ENCODE measurements at places on chromosomes 6 and 20.

GRCh38 chr20:6623989-6624388, 143.5 kb upstream of the BMP2 start:
- no peak for DNase-seq

GRCh38 chr6:118645395-118645794, 6.0 kb downstream of the CEP85L start:
- no peak for DNase-seq

GRCh38 chr6:7389162-7389450, 436 bp downstream of the CAGE1 start:
- DNase-seq = no peak

DNA sequence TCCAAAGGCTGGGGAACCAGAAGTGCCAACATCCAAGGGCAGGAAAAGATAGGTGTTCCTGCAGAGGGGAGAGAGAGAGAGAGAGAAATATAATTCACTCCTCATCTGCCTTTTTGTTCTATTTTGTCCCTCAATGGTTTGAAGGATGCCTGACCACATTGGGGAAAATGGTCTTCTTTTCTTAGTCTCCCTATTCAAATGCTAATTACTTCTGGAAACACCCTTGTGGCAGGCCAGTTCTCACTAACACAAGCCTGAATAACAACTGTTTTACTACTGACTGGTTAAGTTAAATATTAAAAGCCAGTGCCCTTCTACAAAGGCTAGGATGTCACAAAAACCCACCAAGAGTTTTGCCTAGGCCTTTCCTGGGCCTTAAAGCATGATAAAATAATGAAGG, 425.4 kb upstream of the HTR1E start:
- DNase-seq = no peak

- no peak for DNase-seq
Measured at GRCh38 chr6:106249658-106250057, 75.9 kb downstream of the ATG5 start.

- DNase-seq = no peak
Measured at GRCh38 chr6:32267035-32267434, 43.2 kb upstream of the NOTCH4 start.

DNA sequence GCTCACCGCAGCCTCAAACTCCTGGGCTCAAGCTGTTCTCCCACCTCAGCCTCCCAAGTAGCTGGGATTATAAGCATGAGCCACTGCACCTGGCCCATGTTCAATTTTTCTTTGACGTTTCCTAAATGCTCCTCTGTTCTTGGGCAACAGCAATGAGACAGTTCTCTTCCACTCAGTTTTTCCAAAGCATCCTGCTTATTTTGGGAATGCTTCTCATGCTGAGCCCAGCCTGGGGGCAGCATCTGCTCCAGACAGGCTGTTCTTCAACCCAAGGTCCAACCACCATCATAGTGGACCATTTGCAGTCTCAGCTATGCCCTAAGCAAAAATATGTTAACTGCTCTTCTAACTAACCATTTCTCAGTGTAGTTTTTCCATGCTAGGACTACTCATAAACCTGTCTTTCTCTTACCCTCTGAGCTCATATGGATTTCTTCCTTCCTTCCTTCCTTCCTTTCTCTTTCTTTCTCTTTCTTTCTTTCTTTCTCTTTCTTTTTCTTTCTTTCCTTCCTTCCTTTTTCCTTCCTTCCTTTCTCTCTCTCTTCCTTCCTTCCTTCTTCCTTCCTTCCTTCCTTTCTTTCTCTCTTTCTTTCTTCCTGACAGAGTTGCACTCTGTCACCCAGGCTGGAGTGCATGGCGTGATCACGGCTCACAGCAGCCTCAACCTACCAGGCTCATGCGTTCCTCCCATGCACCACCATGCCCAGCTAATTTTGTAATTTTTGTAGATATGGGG, 48.4 kb downstream of the GCNT2 start:
- DNase-seq = no peak

- DNase-seq = no peak
Measured at GRCh38 chr6:157023958-157024357, 246.8 kb downstream of the ARID1B start.

DNA sequence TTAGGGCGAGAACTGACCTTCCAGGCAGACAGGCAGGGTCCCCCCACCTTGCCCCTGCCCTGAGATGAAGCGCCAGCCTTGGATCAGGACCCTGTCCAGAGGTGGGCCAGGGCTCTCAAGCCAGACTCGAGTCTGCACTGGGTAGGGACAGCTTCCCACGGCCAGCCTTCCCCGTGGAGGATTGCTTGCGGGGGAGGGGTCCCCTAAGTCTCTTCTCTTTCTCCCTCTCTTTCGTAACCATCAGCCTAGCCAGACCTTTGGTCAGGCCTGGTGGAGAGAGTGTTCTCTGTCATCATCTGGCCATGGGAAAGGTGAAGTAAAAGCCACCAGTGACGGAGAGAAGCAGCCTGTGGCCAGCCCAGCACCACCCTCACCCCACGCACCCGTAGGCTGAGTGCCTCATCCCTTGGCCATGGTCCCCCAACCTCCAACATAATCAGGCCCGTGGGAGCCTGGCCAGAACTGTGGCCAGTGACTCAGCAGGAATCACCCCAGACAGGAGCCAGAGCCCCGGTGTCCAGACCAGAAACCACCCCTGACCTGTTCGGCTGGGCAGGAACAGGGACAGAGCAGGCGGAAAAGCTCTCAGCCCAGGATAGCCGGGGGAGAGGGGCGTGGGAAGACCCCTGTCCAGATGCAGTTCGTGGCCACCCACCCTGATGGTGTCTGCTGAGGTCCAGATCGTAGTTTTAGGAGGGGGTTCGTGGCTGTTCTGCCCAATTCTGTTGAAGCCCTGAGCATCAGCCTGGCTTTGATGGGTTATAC, 47.1 kb downstream of the SNAI1 start:
- no peak for DNase-seq

DNA sequence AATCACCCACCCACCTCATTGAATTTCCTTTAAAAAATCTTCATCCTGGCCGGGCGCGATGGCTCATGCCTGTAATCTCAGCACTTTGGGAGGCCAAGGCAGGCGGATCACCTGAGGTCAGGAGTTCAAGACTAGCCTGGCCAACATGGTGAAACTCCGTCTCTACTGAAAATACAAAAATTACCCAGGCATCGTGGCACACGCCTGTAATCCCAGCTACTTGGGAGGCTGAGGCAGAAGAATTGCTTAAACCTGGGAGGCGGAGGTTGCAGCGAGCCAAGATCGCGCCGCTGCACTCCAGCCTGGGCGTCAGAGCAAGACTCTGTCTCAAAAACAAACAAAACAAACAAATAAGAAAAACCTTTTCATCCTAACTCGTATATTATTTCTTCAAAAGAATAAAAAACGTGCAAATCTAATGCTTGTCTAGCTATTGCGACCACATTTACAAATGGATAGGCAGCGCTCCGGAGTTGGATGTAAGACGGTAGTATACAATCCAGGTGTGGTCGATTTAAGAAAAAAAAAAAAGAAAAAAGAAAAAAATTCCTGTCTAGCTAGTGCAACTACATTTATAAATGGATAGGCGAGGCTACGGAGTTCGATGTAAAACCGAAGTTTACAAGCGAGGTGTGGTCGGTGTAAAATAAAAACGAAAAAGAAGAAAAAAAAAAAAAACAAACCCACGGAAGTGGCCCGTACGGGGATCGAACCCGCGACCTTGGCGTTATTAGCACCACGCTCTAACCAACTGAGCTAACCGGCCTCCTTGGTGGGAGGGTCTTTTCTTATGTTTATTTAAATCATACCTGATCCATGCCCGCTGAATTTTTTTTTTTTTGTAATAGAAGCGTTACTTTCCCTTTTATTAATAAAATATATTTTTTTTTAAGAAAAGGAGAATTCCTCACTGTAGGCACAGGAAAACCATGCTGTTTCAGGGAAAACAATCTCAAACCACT, 70.7 kb upstream of the PRSS16 start:
- DNase-seq = peak; percentile 82

GRCh38 chr6:32867022-32867477, 13.1 kb downstream of the PSMB9 start:
- no peak for DNase-seq

GRCh38 chr20:47276851-47277534, 79.5 kb downstream of the ZMYND8 start:
- no peak for DNase-seq

GRCh38 chr6:50358113-50358512, 308.4 kb upstream of the DEFB112 start:
- no peak for DNase-seq

DNA sequence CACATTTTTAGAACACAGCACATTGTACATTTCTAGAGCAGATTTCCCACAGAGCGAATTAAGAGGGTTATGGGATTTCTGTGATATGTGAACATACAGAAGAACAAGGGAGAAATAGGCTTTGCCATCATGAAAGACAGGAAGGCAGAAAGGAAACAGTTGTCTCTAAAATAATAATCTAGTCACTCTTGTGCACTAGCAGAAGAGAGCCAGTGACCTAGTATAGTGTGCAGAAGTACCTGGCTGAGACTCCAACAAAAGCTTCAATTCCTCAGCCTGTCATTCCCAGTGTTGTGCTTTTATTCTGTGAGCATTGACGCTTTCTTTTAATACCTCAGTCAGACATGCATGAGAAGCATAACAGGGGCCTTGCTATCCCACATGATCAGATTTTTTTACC, 17.8 kb upstream of the DCBLD1 start:
- no peak for DNase-seq

- DNase-seq = no peak
Measured at GRCh38 chr20:44097521-44098255, 89.3 kb downstream of the JPH2 start.

DNA sequence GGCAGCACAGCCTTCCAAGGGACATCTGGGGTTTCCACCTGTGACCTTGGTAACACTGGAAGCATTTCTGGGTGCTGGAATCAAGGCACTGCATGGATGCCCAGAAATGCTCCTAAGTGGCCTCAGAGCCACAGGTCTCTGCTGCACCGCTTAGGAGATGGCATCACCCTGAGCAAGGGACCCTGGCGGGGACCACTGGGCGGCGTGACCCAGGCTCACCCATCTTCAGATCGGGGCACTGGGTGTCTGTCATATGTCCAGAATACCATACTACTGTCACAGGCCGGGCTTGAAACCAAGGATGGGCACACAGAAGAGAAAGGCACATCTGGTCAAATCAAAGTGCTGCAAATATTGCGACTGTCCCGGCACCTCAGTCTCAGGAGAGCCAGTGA, 45.9 kb downstream of the SSR1 start:
- DNase-seq = no peak

DNA sequence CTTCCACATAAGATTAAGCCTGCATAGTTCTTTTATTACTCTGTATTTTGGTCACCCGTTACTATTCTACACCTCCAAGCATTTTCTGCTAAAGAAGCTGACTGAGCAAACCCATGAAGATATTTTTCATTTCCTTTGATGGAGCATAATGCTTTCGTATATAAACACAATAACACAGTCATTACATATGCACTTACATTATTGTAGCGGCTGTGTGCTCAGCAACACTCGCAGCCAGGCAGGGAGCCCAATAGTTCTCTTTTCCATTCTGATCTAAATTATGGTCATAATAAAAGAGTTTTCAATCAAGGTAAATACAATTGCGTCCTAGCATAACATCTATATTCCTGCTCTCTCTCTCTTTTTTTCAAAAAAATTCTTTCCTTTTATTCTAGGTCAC, 69.6 kb upstream of the TFB1M start:
- DNase-seq = no peak

DNA sequence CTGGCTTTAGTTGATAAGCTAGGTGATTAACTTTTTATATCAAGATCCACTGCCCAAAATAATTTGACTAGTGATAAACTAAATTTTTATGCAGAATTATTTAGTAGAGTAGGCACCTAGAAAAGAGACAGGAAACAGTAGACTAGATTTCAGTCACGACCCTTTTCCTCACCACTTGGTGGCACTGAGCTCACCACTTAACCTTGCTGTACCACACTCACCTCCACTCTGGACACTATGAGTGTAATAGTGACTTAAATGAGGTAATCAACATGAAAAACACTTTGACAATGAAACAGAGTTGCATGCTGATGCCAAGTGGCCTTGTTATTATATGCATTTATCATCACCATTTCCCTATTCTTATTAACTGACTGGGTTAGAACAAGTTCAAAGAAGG, 730.4 kb downstream of the KIF16B start:
- DNase-seq = no peak

DNA sequence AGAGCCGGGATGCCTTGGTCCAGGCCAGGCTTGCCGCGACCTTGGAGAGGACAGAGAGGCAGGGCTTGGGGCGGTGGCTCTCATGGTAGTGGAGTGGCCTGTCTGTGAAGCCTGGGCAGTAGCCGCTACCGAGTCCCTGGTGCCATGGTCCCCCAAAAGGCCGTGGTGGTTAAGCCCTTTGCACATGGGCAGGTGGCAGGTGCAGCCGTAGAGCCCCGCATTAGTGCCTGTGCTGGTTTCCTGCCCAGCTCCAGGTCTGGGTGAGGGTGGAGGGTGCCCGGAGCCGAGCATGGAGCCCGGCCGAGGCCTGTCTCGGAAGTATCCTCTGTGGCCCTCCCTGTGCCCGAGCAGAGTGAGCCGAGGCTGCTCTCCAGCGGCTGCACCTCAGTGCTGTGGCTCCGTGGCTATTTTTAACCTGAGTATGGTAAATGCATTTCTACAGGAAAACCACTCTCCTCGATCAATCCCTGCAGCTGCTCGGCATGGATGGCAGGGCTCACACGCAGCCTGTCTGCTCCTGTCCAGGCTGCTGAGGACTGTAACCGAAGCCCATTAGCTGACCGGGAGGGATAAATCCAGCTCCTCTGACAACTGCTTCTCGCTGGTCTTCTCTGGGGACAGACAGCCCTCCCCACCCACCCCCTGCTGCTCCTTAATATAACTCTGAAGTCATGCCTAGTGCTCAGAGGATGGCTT, 36.3 kb upstream of the GATA5 start:
- DNase-seq = no peak

- no peak for DNase-seq
Measured at GRCh38 chr6:39543095-39543494, 182.1 kb downstream of the KIF6 start.

- no peak for DNase-seq
Measured at GRCh38 chr6:31243508-31243907, 28.4 kb downstream of the HLA-C start.

DNA sequence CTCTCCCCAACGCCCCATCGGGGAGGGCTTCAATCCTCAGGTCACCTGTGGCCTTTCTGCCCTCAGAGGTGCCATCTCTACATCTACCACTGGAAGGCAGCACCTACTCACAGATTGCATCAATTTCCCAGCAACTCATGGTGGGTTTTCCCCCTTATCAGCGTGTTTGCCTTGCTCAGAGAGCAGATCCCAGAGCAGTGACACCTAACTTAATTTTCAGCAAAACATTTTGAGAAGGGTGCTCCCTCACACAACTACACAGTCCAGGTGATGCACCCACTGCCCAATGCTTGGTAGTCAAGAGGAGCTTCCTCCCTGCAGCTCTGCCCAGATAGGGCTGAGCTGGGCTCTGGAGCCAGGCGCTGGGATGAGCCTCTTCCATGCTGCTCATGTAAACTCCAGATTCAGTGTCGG, 48.2 kb downstream of the PLG start:
- no peak for DNase-seq

- no peak for DNase-seq
Measured at GRCh38 chr20:44897133-44897532, 11.6 kb downstream of the YWHAB start.

- no peak for DNase-seq
Measured at GRCh38 chr6:39231521-39232243, 2.4 kb upstream of the KCNK5 start.

- no peak for DNase-seq
Measured at GRCh38 chr20:33820362-33820761, 9.2 kb downstream of the CHMP4B start.
